Pancreas (tissue), 10 donors: ENCODE measurements at places on chromosomes 2 and 18. TPM values are rescaled to one million over a fixed set of nuclear protein-coding genes. Genes with fewer than 3 reads are reported as not detected.

DNA sequence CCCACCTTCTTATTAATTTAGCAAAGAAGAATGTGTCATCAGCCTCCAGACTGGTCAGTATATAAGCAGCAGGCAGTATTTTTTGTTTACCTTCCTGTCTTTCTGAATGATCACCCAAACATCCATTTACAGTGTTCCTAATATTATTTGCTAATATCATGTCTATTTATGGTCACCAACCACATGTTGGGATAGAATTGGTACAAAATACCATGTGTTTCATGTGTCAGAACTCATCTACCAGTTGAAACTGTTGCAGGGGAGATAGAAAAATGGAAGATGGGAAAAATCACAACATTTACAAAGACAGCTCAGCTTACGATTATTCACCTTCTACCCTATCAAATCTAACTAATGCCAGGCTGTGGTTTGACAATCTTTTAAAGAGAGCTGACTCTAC is 66.2 kb downstream of the ANKRD44 start:
- no peak for DNase-seq
- no peaks in the 10 kb centered on the region for H3K36me3 ChIP-seq
- H3K4me3 ChIP-seq: no peak overlapping the region
- H3K4me1 ChIP-seq: no peaks in the 10 kb centered on the region
- no peak overlapping the region for H3K27ac ChIP-seq

Gene ARHGAP28
- total RNA-seq: 5.5 TPM

DNA sequence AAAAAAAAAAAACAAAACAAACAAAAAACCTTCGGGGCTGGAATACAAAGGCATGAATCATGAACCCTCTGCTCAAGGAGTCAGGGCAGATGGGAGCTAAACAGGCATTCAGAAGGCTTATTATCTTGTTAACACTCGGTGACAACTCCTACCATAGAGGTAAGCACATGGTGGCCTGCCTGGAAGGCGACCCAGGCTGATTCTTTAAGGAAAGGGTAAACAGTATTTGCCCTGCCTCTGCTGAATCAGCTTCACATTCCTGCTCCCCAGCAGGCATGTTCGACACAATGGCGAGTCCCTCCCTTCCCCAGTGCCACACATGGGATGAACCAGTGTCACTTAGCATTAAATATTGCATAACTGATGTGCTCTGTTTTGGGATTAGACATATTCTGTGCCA is 191.9 kb downstream of the ARL4C start:
- H3K27ac ChIP-seq: no peak overlapping the region
- no peaks in the 10 kb centered on the region for H3K36me3 ChIP-seq
- no peak for DNase-seq
- H3K4me3 ChIP-seq: no peak overlapping the region
- no peaks in the 10 kb centered on the region for H3K4me1 ChIP-seq
- H3K27me3 ChIP-seq: no peaks in the 10 kb centered on the region

- H3K27ac ChIP-seq: no peak overlapping the region
- H3K27me3 ChIP-seq: no peaks in the 10 kb centered on the region
- H3K4me1 ChIP-seq: no peaks in the 10 kb centered on the region
- no peak for DNase-seq
- H3K4me3 ChIP-seq: no peak overlapping the region
Measured at GRCh38 chr2:56227811-56228210, 44.0 kb downstream of the CCDC85A start.

GRCh38 chr2:84958135-84959059 is 12.6 kb upstream of the KCMF1 start:
- no peaks in the 10 kb centered on the region for H3K36me3 ChIP-seq
- H3K4me1 ChIP-seq: peaks cover 21% of the 10 kb centered on the region
- H3K27ac ChIP-seq: peak overlapping the region; percentile 77
- H3K27me3 ChIP-seq: no peaks in the 10 kb centered on the region
- H3K4me3 ChIP-seq: no peak overlapping the region

Gene TMEM200C
- under 0.01 TPM for total RNA-seq

Gene SP9
- not detected for total RNA-seq

DNA sequence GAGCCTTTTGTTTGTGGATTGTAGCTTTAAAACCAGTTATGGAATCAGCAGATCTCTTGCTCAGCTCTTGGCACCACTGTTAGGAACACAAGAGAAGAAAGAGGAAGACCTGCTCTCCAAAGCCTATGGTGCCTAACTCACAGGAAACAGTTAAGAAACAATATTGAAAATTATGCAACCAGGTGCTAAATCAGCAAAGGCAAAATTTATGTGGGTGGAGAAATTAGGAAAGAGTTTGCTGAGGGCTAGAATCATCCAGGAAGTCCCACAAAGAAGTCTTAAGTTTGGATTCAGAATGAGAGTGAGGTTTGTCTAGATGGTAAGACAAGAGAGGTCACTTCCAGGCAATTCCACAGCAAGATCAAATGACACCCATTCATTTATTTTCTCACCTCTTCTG is 49.4 kb downstream of the AOX1 start:
- no peaks in the 10 kb centered on the region for H3K4me1 ChIP-seq
- DNase-seq: no peak
- H3K36me3 ChIP-seq: no peaks in the 10 kb centered on the region
- H3K27me3 ChIP-seq: no peaks in the 10 kb centered on the region
- no peak overlapping the region for H3K27ac ChIP-seq

GRCh38 chr18:58502628-58503027 is 126.3 kb downstream of the ALPK2 start:
- no peak overlapping the region for H3K4me3 ChIP-seq
- H3K4me1 ChIP-seq: peaks cover 16% of the 10 kb centered on the region
- no peaks in the 10 kb centered on the region for H3K27me3 ChIP-seq
- H3K36me3 ChIP-seq: no peaks in the 10 kb centered on the region
- no peak overlapping the region for H3K27ac ChIP-seq
- no peak for DNase-seq

Gene EHBP1
- 34.6 TPM for total RNA-seq

DNA sequence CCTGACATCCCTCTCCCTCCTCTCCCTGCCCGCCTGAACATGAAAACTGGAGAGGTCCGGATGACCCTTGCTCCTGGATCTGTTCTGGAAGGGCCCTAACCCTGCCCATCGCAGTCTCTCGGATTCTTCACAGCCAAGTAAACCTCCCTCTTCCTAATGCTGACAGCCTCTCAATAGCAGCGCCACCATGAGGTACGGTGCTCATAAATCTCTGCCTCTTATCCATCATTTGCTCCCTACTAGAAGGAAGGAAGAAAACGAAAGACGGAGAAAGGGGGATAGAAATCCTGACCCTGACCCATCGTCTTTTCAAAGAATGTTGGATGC is 257.9 kb downstream of the BCL11A start:
- H3K4me1 ChIP-seq: no peaks in the 10 kb centered on the region
- H3K27me3 ChIP-seq: no peaks in the 10 kb centered on the region
- no peak overlapping the region for H3K4me3 ChIP-seq

DNA sequence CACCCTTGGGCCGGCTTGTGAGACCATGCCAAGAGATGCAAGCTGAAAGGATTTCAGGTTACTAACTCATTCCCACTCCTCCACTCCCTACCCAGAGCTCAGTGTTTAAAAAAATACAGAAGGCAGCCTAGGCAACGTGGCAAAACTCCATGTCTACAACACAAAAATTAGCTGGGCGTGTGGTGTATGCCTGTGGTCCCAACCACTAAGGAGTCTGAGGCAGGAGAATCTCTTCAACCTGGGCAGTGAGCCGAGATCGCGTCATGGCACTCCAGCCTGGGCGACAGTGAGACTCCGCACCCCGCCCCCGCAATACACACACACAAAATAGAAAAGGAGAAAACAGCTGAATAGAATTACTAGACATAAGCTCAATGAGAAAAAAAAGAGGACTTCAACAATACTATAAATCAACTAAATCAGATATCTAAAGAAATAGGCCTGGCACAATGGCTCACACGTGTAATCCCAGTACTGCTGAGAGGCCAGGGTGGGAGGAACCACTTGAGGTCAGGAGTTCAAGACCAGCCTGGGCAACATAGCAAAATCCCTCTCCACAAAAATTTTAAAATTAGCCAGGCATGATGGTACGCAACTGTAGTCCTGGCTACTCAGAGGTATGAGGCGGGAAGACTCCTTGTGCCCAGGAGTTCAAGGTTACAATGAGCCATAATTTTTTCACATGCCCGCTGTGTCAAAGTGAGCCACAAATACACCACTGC is 10.1 kb downstream of the IWS1 start:
- no peak overlapping the region for H3K4me3 ChIP-seq
- no peak for DNase-seq
- H3K4me1 ChIP-seq: no peaks in the 10 kb centered on the region
- no peaks in the 10 kb centered on the region for H3K36me3 ChIP-seq

Gene TAF4B
- 3.4 TPM for total RNA-seq

GRCh38 chr18:9260388-9261380 is 73.9 kb upstream of the TWSG1 start:
- no peaks in the 10 kb centered on the region for H3K4me1 ChIP-seq
- H3K27ac ChIP-seq: no peak overlapping the region
- no peaks in the 10 kb centered on the region for H3K27me3 ChIP-seq
- H3K36me3 ChIP-seq: peaks cover 8% of the 10 kb centered on the region
- no peak for DNase-seq

DNA sequence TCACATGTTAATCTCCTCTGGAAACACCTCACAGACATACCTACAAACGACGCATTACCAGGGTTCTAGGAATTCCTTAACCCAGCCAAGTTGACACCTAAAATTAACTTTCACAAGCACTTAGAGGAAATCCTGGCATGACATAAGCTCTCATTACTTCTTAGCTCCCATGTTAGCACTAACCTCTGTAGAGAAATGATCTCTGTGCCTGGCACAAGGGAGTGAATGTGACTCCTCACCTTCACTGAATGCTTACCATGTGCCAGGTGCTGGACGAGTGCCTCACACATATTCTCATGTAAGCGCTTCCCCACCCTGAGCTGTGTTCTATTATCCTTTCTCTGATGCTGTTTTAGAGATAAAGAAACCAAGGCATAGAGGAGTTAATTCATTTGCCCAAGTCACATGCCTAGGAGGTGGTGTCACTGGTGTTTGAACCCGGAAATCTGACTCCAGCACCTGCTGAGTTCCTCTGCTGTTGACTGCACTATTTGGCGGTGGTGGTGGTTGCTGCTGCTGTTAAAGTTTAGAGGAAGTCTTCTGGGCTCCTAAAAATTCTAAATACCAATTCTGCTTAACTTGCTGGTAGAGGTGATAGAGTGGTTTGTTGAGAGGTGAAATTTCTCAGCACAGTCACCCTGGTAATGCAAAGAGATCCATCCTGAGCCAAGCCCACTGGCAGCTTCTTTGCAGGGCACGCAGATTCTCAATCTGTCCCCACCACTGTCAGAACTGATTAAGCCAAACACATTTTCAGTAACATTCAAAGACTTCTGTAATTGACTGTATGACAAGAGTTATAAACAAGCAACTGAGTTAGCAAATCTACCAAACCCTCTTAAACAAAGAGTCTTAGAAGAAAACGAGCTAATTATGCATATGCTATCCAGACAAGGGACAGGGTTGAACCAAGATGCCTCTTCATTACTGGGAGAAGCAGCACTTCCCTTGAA is 200.3 kb downstream of the CMPK2 start:
- DNase-seq: no peak
- no peak overlapping the region for H3K4me3 ChIP-seq
- H3K4me1 ChIP-seq: no peaks in the 10 kb centered on the region
- no peak overlapping the region for H3K27ac ChIP-seq
- H3K27me3 ChIP-seq: no peaks in the 10 kb centered on the region

- H3K36me3 ChIP-seq: no peaks in the 10 kb centered on the region
- no peak for DNase-seq
- no peak overlapping the region for H3K27ac ChIP-seq
- H3K4me1 ChIP-seq: no peaks in the 10 kb centered on the region
- H3K27me3 ChIP-seq: no peaks in the 10 kb centered on the region
Measured at GRCh38 chr2:168874368-168875054, 15.7 kb downstream of the SPC25 start.

Gene HTRA2
- 11.2 TPM for total RNA-seq

Gene AQP12B
- total RNA-seq: 240 TPM

DNA sequence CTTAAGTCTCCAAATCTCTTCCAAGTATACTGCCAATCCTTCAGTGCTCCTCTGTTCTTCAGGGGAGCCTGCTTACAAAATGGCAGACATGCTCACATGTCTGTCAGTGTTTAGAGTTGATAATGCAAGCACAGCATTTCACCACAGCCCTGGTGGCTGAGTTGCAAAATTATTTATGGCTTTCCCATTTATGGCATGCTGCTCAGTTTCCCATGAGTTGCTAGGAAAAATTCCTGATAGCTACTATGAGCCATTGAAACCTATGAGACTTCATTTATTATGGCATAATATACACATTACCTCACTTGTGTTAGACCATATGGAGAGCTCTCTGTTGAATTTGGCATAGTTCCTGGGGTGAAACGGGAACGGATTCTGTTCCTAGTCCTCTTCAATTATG is 448.7 kb upstream of the TCF4 start:
- no peaks in the 10 kb centered on the region for H3K36me3 ChIP-seq
- no peak overlapping the region for H3K27ac ChIP-seq
- H3K4me3 ChIP-seq: no peak overlapping the region
- no peak for DNase-seq
- H3K4me1 ChIP-seq: no peaks in the 10 kb centered on the region
- no peaks in the 10 kb centered on the region for H3K27me3 ChIP-seq

DNA sequence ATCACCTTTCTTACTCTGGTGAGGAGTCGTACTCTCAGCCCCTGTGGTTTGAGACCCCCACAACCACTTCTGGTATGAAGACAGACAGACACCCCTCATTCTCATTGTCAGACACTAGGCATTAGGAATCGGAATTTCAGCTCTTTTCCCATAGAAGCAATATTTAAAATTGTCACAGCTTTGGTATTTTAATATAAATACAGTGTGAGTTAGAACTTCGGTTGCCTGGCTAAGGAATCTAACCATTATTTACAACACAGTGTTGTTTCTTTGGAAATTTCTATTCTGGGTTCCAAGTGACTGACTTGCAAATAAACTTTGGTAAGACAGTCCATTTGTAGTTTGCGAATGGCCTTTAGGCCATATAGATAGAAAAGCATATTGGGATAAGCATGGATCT is 318.1 kb downstream of the PARD3B start:
- no peak overlapping the region for H3K27ac ChIP-seq
- H3K4me3 ChIP-seq: no peak overlapping the region
- no peak for DNase-seq
- H3K27me3 ChIP-seq: no peaks in the 10 kb centered on the region
- no peaks in the 10 kb centered on the region for H3K36me3 ChIP-seq

- peak; percentile 69 for DNase-seq
- H3K4me3 ChIP-seq: no peak overlapping the region
- H3K4me1 ChIP-seq: peaks cover 4% of the 10 kb centered on the region
- H3K27ac ChIP-seq: no peak overlapping the region
- H3K36me3 ChIP-seq: no peaks in the 10 kb centered on the region
Measured at GRCh38 chr2:75428646-75429443, 131.9 kb downstream of the EVA1A start.
